Adipocyte (in vitro differentiated cells): ENCODE measurements at places on chromosomes 6 and 20.

DNA sequence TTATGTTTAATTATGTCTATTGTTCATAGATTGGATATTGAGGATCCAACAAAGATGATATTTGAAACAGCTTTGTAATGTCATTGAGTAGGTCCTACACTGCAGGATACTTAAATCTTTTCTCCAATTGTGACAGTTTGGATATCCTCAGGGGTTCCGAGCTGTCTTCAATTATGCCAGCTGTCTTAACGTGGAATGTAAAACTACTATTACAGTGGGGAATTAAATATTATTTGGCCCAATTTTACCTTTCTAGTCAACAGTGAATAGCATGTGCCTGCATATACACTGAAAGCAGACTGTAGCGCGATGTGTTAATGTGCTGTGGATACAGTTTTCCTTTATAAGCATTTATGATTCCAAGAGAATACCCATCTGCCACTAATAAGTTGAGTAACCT lies 156.9 kb downstream of the GRIK2 start:
- DNase-seq: no peak

GRCh38 chr20:19978511-19979210 lies 38.5 kb upstream of the NAA20 start:
- DNase-seq: no peak

- DNase-seq: no peak
Observed at GRCh38 chr6:4289770-4290320, 154.5 kb upstream of the ECI2 start.

- DNase-seq: no peak
Observed at GRCh38 chr6:158835616-158836221, 16.6 kb upstream of the EZR start.

GRCh38 chr6:164528539-164528938 lies 780.9 kb downstream of the C6orf118 start:
- DNase-seq: no peak

DNA sequence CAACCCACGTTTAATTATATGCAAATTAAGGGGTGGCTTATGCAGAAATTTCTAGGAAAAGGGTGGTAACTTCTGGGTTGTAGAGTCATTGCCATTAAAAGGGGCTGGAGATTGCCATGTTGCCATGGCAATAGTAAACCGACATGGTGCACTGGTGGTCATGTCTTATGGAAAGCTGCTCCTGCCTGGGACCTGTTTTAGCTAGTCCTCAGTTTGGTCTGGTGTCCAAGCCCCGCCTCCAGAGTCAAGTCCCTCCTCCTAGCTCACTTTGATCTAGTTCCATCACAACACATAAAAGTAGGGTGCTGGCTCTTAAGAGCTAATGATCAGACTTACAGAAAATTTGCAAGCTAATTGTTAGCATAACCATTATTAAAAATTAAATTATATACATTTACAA lies 5.3 kb downstream of the SLC22A2 start:
- DNase-seq: no peak

- no peak for DNase-seq
Observed at GRCh38 chr6:134134654-134135053, 82.2 kb upstream of the SLC2A12 start.

- no peak for DNase-seq
Observed at GRCh38 chr6:13305288-13305687, 23.0 kb downstream of the TBC1D7 start.

GRCh38 chr20:21103582-21104465 lies 2.3 kb downstream of the LINC00237 start:
- no peak for DNase-seq

DNA sequence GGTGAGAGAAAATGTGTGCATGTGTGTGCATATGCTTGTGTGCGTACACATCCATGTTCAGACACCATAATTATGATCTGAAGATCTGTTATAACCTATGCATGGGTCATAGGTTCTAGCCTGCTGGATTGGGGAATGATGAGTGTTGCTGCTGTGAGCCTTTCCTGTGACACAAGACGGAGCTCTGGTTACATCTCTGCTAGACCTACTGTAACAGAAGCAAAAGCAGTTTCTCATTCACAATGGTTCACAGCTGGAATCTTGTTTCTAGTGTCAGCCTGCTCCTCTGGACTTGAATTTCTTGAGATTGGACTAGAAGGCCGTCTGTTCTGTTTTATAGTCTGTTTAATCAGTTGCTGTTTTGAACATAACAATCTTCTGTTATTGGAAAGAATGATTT lies 40.1 kb downstream of the DEFB114 start:
- no peak for DNase-seq

DNA sequence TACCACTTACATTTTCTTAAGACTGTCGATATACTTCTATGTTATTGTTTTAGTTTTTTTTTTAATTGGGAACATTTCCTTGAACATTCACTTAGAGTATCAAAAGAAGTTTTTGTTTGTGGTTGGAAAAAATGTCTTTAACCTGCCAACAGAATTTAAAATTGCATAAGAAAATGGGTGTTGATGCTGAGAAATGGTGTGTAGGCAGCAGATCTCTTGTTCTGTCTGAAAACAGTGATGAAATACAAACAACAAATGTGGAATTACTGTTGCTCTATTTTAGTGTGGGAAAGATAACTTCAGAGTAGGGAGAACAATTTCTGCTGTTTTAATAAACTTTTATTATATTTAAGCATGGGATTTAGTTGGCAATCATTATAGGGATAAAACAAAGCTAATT lies 293.5 kb downstream of the CDKAL1 start:
- DNase-seq: peak; percentile 90

- no peak for DNase-seq
Observed at GRCh38 chr20:1831606-1832005, 63.6 kb upstream of the SIRPA start.

GRCh38 chr6:108853077-108853476 lies 4.9 kb downstream of the ARMC2 start:
- DNase-seq: no peak

DNA sequence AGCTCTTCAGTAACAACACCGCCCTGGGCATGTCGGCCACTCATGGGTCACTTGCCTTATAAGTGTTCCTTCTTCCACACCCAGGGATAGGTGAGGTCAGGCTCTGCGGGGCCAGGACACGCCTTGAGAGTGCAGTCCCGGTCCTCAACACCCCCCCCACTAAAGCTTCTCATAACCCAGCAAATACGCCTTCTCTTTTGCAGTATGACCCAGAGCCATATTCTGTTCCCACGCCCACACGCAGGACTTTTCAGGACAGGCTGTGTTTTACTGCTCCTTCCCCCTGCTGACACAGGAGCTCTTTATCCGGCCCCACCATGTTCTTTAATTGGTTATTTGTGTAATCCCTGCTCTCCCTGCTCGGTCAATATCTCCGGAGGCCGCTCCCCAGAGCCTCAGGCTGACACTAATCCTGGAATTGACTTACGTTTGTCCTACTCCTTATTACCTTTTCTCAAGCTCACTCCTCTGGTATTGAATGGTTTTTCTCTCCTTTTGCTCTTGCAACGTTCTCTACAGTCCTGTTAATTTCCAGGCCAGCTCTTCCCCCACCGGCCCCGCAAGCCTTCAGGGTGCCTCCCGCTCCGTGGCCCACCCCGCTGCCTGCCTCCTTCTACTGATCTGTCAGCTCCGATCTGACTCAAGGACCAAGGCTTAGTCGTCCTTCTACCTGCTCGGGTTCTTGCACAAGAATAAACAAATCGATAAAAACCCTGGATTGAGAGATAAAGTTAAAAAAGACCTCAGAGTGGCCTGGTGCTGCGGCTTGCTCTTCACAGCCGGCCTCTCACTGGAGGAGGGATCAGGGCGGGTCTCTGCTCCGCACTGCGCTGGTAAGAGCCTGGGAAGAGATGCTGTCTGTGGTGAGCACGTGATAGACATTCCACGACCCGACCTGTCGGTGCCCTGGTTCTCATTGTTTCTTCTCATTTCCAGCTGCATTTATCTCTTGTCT lies 357.5 kb downstream of the ZFAND3 start:
- DNase-seq: no peak

GRCh38 chr20:47007826-47008655 lies 113.4 kb downstream of the EYA2 start:
- DNase-seq: no peak

- DNase-seq: no peak
Observed at GRCh38 chr6:124973780-124974179, 11.5 kb downstream of the RNF217 start.

- DNase-seq: peak; percentile 13
Observed at GRCh38 chr20:16260911-16261310, 312.3 kb downstream of the KIF16B start.

GRCh38 chr6:156111913-156112312 lies 656.3 kb upstream of the NOX3 start:
- no peak for DNase-seq

GRCh38 chr6:69164564-69165229 lies 529.6 kb downstream of the ADGRB3 start:
- peak; percentile 2 for DNase-seq

DNA sequence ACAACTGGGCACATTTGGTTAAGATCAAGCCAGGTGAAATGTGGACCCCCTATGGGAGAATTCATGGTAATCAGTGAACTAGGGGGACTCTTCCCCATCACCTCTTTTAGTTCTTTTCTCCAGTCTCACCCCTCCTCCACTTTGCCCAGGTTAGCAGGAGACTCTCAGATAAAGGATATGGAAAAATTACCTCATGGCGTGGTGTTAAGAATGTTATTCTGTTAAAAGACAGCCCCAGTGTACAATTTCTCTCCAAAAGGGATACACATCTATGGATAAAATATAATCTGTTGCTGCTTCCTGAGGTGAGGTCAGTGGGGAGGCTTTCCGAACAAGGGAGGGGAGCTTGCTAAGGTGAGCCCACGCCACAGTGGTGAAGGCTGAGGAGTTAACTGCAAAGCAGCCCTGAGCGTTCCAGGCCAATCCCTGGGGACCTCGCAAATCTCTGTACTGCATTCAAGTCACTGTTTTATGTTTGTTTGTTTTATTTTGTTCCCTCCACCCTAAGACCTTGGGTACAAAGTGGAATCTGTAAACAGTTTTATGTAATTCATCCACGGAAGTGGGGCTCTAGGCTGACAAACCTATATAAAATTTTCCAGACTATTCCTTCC lies 52.0 kb downstream of the ADGRF1 start:
- DNase-seq: no peak

DNA sequence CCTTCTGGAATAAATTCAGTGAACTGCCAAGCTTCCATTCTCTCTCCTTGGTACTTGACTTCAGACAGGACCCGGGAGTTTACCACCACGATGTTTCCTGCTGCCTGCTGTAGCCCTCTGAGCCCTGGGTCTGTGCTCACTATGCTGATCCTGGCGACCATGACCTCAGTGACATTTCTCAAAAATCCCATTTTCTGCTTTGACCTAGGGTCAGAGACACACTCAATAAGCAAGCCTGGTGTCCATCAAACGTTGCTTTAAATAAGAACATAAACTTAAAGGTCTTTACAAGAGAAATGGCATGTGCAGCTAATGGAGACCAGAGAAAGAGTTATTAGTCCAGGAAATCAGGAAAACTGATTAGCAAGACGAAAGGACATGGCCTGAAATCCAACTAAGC lies 509.7 kb upstream of the SULF2 start:
- DNase-seq: no peak

- DNase-seq: peak; percentile 64
Observed at GRCh38 chr6:11092668-11093375, 812 bp upstream of the SMIM13 start.

DNA sequence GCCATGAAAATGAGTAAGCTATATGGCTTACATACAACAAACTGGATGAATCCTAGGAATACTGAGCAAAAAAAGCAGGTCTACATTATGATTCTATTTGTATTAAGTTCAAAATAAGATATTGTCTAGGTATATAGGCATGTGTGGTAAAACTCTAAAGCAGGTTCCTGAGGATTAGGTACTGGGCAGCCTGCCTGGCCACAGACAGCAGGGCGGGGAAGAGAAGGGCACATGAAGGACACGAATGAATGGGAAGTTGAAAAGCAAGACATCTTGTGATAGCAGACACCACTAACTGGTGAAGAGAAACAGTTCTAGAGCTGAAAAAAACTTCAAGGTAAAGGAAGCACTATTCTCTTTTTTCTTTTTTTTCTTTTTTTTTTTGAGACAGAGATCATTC lies 72.6 kb upstream of the SLC4A11 start:
- DNase-seq: no peak
